Daoy (cell line): ENCODE measurements at places on chromosomes 1 and 21. TPM values are rescaled to one million over a fixed set of nuclear protein-coding genes. Genes with fewer than 3 reads are reported as not detected.

Gene SH2D5
- total RNA-seq: 1.3 and 2.2 TPM in 2 replicates

Gene KRTAP21-1
- not detected in 2 replicates for total RNA-seq

Gene LRRC8D
- total RNA-seq: 36.2 and 46.0 TPM in 2 replicates

Gene CFHR4
- total RNA-seq: not detected in 2 replicates

Gene DIO1
- total RNA-seq: not detected in 2 replicates

Gene LCE1C
- not detected in 2 replicates for total RNA-seq

Gene OR2M3
- not detected in 2 replicates for total RNA-seq

Gene PROX1
- total RNA-seq: 0.98 and 1.5 TPM in 2 replicates
